ENCODE measurements at places on chromosomes 3 and 15. TPM values are rescaled to one million over a fixed set of nuclear protein-coding genes. Genes with fewer than 3 reads are reported as not detected.

The ACKR4 gene
- not detected for total RNA-seq

The NMB gene
- total RNA-seq: 9.1 TPM

The FILIP1L gene
- 2.1 TPM for total RNA-seq

The LRRC2 gene
- 10.2 TPM for total RNA-seq

The RBP2 gene
- not detected for total RNA-seq

The FGF12 gene
- total RNA-seq: 28.6 TPM

The NTRK3 gene
- 0.86 TPM for total RNA-seq

The SKOR1 gene
- 0.23 TPM for total RNA-seq

The SLC22A13 gene
- 0.13 TPM for total RNA-seq

The SAMMSON gene
- total RNA-seq: not detected

The ETV5 gene
- 56.3 TPM for total RNA-seq

- no peaks in the 10 kb centered on the region for H3K4me1 ChIP-seq
- H3K27me3 ChIP-seq: no peaks in the 10 kb centered on the region
- no peak overlapping the region for H3K27ac ChIP-seq
Measured at GRCh38 chr15:60999771-61000170, 229.3 kb downstream of the RORA start.

DNA sequence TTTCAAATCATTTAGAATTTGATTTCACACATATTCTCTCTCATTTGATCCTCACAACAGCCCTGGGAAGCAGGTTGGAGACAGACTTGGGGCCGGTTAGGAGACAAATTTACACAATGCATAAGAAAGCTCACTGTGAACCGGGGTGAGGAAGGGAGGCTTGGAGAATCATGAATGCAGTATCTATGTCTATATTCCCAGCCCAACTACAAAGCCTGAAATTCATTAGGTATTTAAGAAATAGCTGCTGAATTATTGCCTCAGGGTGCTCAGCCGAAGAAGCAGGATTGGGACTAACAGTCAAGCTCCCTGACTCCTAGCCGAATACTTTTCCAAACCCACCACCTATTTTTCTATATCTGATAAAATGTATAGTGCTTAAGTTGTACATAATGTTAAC is 8.4 kb upstream of the GOLGA6C start:
- H3K36me3 ChIP-seq: no peaks in the 10 kb centered on the region
- no peaks in the 10 kb centered on the region for H3K27me3 ChIP-seq
- DNase-seq: no peak
- H3K27ac ChIP-seq: no peak overlapping the region

GRCh38 chr15:94451466-94451865 is 220.1 kb downstream of the MCTP2 start:
- DNase-seq: no peak
- H3K4me3 ChIP-seq: no peak overlapping the region
- no peaks in the 10 kb centered on the region for H3K27me3 ChIP-seq
- H3K36me3 ChIP-seq: no peaks in the 10 kb centered on the region

DNA sequence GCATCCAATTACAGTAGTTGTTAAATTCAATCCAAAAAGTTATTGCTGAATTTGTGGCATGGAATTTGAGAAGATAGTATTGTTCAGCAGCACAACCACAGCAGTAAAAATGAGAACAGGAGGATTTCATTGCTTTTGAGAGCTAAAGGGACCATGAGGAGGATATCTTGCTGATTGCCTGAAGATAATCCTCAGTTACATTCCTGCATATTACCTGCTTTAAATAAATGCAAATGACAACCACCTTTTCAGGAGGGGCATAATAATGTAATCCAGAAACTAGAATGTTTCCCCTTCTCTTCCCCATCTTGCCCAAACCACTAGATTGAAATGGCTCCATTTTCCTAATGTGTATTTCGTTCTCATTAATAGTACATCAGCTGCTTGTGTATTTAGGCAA is 35.2 kb upstream of the SLC2A2 start:
- H3K27me3 ChIP-seq: no peaks in the 10 kb centered on the region
- no peaks in the 10 kb centered on the region for H3K4me1 ChIP-seq
- H3K27ac ChIP-seq: no peak overlapping the region
- no peak overlapping the region for H3K4me3 ChIP-seq

GRCh38 chr3:4376499-4376898 is 73.3 kb downstream of the SETMAR start:
- H3K27ac ChIP-seq: no peak overlapping the region
- no peaks in the 10 kb centered on the region for H3K4me1 ChIP-seq
- H3K27me3 ChIP-seq: no peaks in the 10 kb centered on the region
- H3K4me3 ChIP-seq: no peak overlapping the region

GRCh38 chr3:21718161-21718765 is 32.7 kb downstream of the ZNF385D start:
- H3K4me3 ChIP-seq: peak overlapping the region; percentile 13
- H3K27me3 ChIP-seq: no peaks in the 10 kb centered on the region
- H3K4me1 ChIP-seq: peaks cover 5% of the 10 kb centered on the region

GRCh38 chr3:138845181-138845601 is 10.5 kb upstream of the PIK3CB start:
- no peaks in the 10 kb centered on the region for H3K36me3 ChIP-seq
- peak; percentile 72 for DNase-seq
- H3K4me3 ChIP-seq: no peak overlapping the region
- peaks cover 4% of the 10 kb centered on the region for H3K4me1 ChIP-seq

DNA sequence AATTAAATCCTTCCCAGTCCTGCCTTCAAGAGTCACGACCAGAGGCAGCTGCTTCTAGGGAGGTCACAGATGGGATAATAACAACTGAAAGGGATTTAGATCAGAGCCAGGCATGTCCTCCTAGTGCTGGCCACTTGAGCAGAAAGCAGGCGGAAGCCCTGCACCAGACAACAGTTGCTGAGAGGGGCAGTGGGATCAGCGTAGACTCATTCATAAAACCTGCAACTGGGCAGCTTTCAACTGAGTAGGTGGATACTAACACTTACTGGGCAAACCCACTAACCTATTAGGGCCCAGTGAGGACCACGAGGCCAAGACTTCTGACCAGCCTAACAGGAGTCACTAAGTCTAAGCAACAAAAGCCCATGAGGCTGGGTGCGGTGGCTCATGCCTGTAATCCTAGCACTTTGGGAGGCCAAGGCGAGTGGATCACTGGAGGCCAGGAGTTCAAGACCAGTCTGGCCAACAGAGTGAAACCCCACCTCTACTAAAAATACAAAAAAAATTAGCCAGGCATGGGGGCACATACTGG is 67.0 kb downstream of the DAPK2 start:
- peak; percentile 38 for DNase-seq
- peak overlapping the region; percentile 42 for H3K27ac ChIP-seq
- no peak overlapping the region for H3K4me3 ChIP-seq
- peaks cover 4% of the 10 kb centered on the region for H3K4me1 ChIP-seq
- no peaks in the 10 kb centered on the region for H3K36me3 ChIP-seq

- H3K36me3 ChIP-seq: peaks cover 4% of the 10 kb centered on the region
- DNase-seq: no peak
- H3K4me3 ChIP-seq: no peak overlapping the region
- H3K27ac ChIP-seq: no peak overlapping the region
- peaks cover 15% of the 10 kb centered on the region for H3K4me1 ChIP-seq
- no peaks in the 10 kb centered on the region for H3K27me3 ChIP-seq
Measured at GRCh38 chr15:101206176-101206591, 45.7 kb downstream of the CHSY1 start.

GRCh38 chr3:32414522-32415202 is 23.0 kb downstream of the CMTM7 start:
- no peak overlapping the region for H3K27ac ChIP-seq
- DNase-seq: no peak
- peaks cover 9% of the 10 kb centered on the region for H3K4me1 ChIP-seq

DNA sequence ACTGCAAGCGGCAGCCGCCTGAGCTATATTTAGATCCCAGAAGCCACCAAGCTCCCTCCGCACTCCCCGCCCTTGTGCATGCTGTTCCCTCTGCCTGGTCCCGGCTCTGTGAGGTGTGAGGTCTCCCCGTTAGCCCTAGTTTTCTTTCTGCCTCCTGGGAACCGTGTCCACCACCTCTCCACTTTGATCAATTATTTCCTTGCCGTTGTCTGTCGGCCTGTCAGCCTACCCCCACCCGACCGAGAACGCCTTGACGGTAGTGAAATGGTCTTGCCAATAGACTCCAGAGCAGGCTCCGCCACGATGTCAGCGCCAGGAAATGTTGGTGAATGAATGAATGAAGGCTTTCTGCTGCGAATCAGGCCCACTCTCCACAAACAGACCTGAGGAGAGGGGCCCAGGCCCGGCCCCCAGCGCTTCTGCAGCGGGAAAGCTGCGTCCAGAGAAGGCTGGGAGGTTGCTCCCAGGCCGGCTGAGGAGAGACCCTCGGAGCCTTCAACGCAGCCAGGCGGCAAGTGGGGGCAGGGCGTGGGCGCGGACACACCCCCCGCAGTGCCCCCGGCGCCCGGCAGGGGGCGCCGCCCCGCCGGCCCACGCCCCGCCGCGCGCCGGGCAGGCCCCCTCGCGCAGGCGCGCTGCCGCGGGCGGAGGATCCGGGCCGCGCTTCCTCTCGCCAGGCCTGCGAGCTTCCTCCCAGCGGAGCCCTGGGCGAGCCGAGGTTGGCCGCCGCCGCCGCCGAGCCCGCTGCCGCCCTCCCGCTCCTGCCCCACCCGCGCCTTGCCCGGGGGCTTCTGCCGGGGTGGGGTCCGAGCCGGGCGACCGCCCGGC is at the start of gene CSK:
CSK (plus strand) TSS at position 650 of the 828 bp plus-strand sequence. CDS start 16,218 bp downstream, outside the sequence.
- peaks cover 15% of the 10 kb centered on the region for H3K4me1 ChIP-seq
- no peaks in the 10 kb centered on the region for H3K27me3 ChIP-seq
- H3K36me3 ChIP-seq: peaks cover 10% of the 10 kb centered on the region

DNA sequence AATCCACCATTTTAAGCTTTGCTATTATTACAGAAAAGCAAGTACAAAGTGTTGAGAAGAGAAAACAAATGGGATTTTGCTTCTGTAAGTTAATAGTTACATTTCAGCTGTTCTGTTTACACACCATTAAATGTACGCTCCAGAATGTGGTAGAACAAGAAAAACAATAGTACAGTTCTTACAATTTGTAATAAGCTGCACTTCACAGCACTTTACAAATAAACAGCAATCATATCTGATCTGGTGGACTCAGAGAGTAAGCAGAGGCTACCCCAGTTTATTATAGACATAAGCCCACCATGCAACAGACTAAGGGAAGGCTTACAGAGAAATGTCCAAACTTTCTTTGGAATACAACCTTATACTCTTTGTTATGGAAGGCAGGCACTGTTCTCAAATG is 126.4 kb downstream of the OXSM start:
- H3K36me3 ChIP-seq: no peaks in the 10 kb centered on the region
- no peak for DNase-seq
- no peak overlapping the region for H3K4me3 ChIP-seq
- H3K27me3 ChIP-seq: no peaks in the 10 kb centered on the region
- H3K27ac ChIP-seq: no peak overlapping the region

DNA sequence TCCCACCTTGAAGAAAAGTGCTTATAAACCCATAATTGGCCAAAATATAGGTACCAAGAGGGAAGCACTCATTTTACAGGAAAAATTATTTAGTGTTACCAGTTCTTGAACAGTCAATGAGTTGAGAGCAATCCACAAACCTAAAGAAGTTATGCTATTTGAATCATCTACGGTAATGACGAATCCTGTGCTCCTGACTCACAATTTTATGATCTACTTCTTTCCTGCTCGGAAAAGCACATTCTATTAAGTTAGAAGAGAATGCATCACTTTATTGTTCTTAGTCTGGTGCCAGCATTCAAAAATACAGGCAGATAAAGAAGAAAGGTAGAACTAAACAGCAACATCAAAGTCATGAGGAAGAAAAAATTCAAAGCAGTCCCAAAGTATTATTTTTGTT is 33.2 kb downstream of the CHRM5 start:
- H3K4me1 ChIP-seq: no peaks in the 10 kb centered on the region
- no peaks in the 10 kb centered on the region for H3K36me3 ChIP-seq
- H3K27ac ChIP-seq: no peak overlapping the region
- no peak overlapping the region for H3K4me3 ChIP-seq

DNA sequence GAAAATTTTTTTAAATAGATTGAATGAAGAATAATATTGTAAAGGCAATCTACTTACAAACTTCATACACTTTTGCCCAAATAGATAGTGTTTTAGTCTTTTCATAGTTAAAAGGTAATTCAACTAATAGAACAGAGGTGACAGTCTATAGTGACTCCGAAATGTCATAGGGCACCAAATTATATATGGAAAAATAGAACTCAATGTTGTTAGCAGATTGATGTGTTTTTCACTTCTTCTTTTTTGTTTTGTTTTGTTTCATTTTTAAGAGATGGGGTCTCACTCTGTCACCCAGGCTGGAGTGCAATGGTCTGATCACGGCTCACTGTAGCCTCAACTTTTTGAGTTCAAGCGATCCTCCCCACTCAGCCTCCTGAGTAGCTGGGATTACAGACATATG is 721 bp downstream of the CSTA start:
- no peak for DNase-seq
- H3K27ac ChIP-seq: no peak overlapping the region
- peaks cover 7% of the 10 kb centered on the region for H3K27me3 ChIP-seq
- no peaks in the 10 kb centered on the region for H3K4me1 ChIP-seq

DNA sequence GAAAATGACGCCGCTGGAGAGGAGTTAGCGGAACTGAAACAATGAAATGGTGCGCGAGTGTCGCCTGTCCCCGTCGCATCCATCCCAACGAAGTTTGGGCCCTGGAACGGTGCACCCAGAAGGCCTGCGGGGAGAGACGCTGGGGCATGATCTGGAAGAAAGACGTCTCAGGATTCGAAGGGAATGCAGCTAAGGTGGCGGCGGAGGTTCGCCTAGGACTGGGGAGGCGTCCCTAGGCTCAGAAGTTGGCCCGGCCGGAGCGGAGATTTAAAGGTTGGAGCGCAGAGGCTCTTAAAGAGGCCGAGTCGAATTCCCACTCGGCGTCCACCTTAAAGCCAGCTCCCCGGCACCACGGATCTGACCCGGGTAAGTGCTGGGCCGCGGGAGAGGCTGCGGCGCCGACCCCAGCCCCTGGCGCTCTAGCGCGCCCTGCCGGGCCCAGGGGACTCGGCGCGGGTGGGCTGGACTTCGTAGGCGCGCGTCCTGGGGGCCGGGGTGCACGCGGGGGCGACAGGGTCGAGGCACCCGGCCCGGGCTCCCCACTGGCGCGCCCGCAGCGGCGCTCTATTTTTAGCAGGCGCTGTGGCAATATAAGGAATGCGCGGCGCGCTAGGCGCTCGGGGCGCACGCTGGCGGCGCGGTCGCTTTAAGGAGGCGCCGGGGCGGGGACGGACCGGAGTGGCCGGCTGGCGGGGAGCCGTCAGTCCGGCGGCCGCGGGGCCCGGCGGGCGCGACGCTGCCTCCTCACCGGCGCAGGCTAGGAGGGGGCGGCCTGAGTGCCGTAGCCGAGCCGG is at the start of gene MRAS:
MRAS (plus strand) TSS at position 620 of the 794 bp plus-strand sequence. CDS start 24,305 bp downstream, outside the sequence.
- peak; percentile 92 for DNase-seq
- H3K27ac ChIP-seq: peak within 1 kb of the TSS; percentile 76
- H3K4me3 ChIP-seq: peak within 1 kb of the TSS; percentile 81
- H3K27me3 ChIP-seq: no peaks in the 10 kb centered on the region
- H3K4me1 ChIP-seq: no peaks in the 10 kb centered on the region

GRCh38 chr3:159265705-159266104 is 463.9 kb downstream of the MFSD1 start:
- no peak overlapping the region for H3K4me3 ChIP-seq
- no peak overlapping the region for H3K27ac ChIP-seq
- no peak for DNase-seq
- H3K4me1 ChIP-seq: no peaks in the 10 kb centered on the region
- no peaks in the 10 kb centered on the region for H3K36me3 ChIP-seq
- peaks cover 11% of the 10 kb centered on the region for H3K27me3 ChIP-seq

GRCh38 chr3:154758109-154758868 is 321.8 kb upstream of the MME start:
- H3K27me3 ChIP-seq: no peaks in the 10 kb centered on the region
- no peaks in the 10 kb centered on the region for H3K36me3 ChIP-seq
- no peak for DNase-seq
- no peak overlapping the region for H3K4me3 ChIP-seq
